ENCODE measurements at places on chromosomes 6 and 20.

DNA sequence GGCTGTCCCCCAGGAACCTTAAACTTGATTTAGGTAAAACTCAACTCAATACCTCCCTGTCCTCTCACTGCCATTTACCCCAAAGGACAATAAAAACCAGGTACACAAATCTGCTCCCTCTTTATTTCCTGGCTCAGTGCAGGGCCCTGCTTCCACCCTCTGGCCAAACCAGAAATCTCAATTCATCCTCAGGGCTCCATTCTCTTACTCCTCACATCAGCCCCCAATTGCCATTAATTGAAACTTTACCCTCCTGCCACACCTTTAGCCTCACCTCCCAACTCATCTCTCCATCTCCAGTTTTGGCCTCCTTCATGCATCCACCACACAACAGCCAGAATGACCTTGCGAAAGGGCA lies 10.5 kb downstream of the ZBTB2 start:
- no peak overlapping the region for H3K27ac ChIP-seq
- H3K27me3 ChIP-seq, result no peaks in the 10 kb centered on the region
- no peak for DNase-seq

- H3K4me3 ChIP-seq, result no peak overlapping the region
- H3K27ac ChIP-seq, result no peak overlapping the region
- DNase-seq, result no peak
- no peaks in the 10 kb centered on the region for H3K27me3 ChIP-seq
- no peaks in the 10 kb centered on the region for H3K4me1 ChIP-seq
Observed at GRCh38 chr6:101266063-101266462, 127.4 kb upstream of the GRIK2 start.

- no peak overlapping the region for H3K27ac ChIP-seq
- H3K27me3 ChIP-seq, result no peaks in the 10 kb centered on the region
- H3K4me3 ChIP-seq, result no peak overlapping the region
- no peaks in the 10 kb centered on the region for H3K4me1 ChIP-seq
Observed at GRCh38 chr6:2661651-2662050, 89.1 kb downstream of the MYLK4 start.

- no peaks in the 10 kb centered on the region for H3K36me3 ChIP-seq
- DNase-seq, result no peak
- H3K27me3 ChIP-seq, result no peaks in the 10 kb centered on the region
- no peaks in the 10 kb centered on the region for H3K4me1 ChIP-seq
- H3K27ac ChIP-seq, result no peak overlapping the region
Observed at GRCh38 chr6:93568169-93568568, 148.8 kb upstream of the EPHA7 start.

DNA sequence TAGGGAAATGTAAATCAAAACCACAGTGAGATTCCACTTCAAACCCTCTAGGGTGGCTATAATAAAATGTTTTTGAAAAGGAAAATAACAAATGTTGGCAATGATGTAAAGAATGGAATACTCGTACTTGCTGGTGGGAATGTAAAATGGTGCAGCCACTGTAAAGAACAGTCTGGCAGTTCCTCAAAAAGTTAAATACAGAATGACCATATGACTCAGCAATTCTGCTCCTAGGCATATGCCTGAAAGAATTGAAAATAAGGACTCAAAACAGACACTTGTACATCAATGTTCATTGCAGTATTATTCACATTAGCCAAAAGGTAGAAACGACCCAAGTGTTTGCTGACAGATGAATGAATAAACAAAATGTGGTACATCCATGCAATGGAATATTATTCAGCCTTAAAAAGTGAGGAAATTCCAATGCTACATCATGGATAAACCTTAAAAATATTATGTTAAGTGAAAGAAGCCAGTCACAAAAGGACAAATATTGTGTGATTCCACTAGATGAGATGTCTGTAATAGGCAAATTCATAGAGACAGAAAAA lies 10.2 kb upstream of the RNF114 start:
- no peaks in the 10 kb centered on the region for H3K36me3 ChIP-seq
- no peak overlapping the region for H3K4me3 ChIP-seq
- H3K27ac ChIP-seq, result no peak overlapping the region
- H3K4me1 ChIP-seq, result peaks cover 3% of the 10 kb centered on the region

GRCh38 chr20:56359212-56360132 lies 698 bp downstream of the FAM210B start:
- H3K36me3 ChIP-seq, result no peaks in the 10 kb centered on the region
- H3K27ac ChIP-seq, result peak overlapping the region; percentile 89
- H3K4me1 ChIP-seq, result peaks cover 16% of the 10 kb centered on the region

DNA sequence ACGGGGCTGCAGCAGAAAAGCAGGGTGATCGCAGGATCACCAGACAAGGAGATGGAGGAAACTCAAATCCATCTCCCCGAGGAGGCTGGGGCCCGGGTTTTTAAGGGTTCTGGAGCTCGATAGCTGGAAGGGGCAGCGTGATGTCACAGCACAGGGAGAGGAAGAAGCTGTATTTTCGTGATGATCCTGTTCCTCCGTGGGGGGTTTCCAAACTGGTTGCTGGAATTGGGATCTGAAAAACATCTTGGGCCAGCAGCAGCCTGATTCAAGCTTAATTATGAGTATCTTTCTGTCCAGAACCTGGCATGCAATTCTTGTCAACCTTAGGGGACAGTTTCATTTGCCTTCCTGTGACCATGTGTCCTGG lies 4.1 kb downstream of the CST7 start:
- no peaks in the 10 kb centered on the region for H3K4me1 ChIP-seq
- H3K4me3 ChIP-seq, result no peak overlapping the region
- H3K36me3 ChIP-seq, result peaks cover 25% of the 10 kb centered on the region
- no peak overlapping the region for H3K27ac ChIP-seq

- DNase-seq, result no peak
- no peak overlapping the region for H3K4me3 ChIP-seq
- H3K4me1 ChIP-seq, result no peaks in the 10 kb centered on the region
- no peaks in the 10 kb centered on the region for H3K36me3 ChIP-seq
Observed at GRCh38 chr6:23511817-23512216, 614.2 kb upstream of the NRSN1 start.

GRCh38 chr6:33847078-33847477 lies 43.3 kb upstream of the MLN start:
- H3K27me3 ChIP-seq, result peaks cover 40% of the 10 kb centered on the region
- H3K4me3 ChIP-seq, result no peak overlapping the region
- DNase-seq, result no peak
- H3K4me1 ChIP-seq, result no peaks in the 10 kb centered on the region
- no peak overlapping the region for H3K27ac ChIP-seq
- no peaks in the 10 kb centered on the region for H3K36me3 ChIP-seq

DNA sequence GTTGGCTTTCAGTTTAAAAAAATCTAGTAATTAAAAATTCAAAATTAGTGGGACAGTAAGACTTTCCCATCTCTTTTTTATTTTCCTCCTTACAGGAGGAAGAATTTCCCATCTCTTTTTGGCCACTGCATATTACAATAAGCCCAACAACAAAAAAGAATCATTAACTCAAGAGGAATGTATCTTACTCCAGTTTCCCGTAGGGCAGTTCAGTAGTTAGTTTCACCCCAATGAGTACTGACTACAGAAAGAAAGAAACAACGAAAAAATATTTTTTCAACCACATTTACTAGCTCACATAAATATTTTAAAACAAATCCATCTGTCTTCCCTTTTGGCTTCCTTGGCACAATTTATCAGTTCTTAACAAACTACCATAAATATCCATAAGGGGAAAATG lies 14.9 kb upstream of the BLOC1S5 start:
- no peaks in the 10 kb centered on the region for H3K36me3 ChIP-seq
- H3K27me3 ChIP-seq, result no peaks in the 10 kb centered on the region
- no peaks in the 10 kb centered on the region for H3K4me1 ChIP-seq
- no peak overlapping the region for H3K4me3 ChIP-seq

GRCh38 chr6:101980924-101981323 lies 587.4 kb downstream of the GRIK2 start:
- no peaks in the 10 kb centered on the region for H3K4me1 ChIP-seq
- H3K4me3 ChIP-seq, result no peak overlapping the region
- no peak overlapping the region for H3K27ac ChIP-seq
- no peak for DNase-seq

GRCh38 chr6:168196385-168196860 lies 117.4 kb upstream of the FRMD1 start:
- no peak overlapping the region for H3K4me3 ChIP-seq
- H3K27me3 ChIP-seq, result no peaks in the 10 kb centered on the region
- no peak for DNase-seq
- H3K4me1 ChIP-seq, result peaks cover 9% of the 10 kb centered on the region
- H3K36me3 ChIP-seq, result no peaks in the 10 kb centered on the region

- H3K4me1 ChIP-seq, result no peaks in the 10 kb centered on the region
- H3K4me3 ChIP-seq, result no peak overlapping the region
- H3K27ac ChIP-seq, result no peak overlapping the region
- no peaks in the 10 kb centered on the region for H3K27me3 ChIP-seq
Observed at GRCh38 chr20:9179867-9180266, 111.0 kb downstream of the PLCB4 start.

DNA sequence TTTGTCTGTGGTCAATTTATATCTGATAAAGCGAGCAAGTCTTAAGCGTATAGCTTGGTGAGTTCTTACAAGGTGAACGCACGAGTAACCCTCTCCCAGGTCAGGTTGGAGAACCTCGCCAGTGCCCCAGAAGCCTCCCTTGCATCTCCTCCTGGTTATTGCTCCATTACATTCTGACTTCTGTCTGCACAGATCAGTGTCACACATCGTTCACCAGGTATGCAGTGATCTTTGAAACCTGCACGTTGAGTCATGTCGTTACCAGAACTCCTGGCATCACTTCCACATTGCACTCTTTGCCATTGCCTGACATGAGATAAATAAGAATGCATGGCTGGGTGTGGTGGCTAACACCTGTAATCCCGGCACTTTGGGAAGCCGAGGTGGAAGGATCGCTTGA lies 44.2 kb downstream of the AKAP12 start:
- H3K27ac ChIP-seq, result peak overlapping the region; percentile 61
- no peaks in the 10 kb centered on the region for H3K36me3 ChIP-seq
- peaks cover 2% of the 10 kb centered on the region for H3K4me1 ChIP-seq
- no peak overlapping the region for H3K4me3 ChIP-seq

GRCh38 chr6:27263886-27264285 lies 16.4 kb downstream of the PRSS16 start:
- H3K27ac ChIP-seq, result no peak overlapping the region
- no peaks in the 10 kb centered on the region for H3K4me1 ChIP-seq
- no peaks in the 10 kb centered on the region for H3K36me3 ChIP-seq
- DNase-seq, result no peak
- H3K27me3 ChIP-seq, result peaks cover 97% of the 10 kb centered on the region
- H3K4me3 ChIP-seq, result no peak overlapping the region

GRCh38 chr20:33281550-33282146 lies 1.4 kb upstream of the BPIFB1 start:
- H3K27ac ChIP-seq, result no peak overlapping the region
- H3K4me1 ChIP-seq, result no peaks in the 10 kb centered on the region
- no peaks in the 10 kb centered on the region for H3K36me3 ChIP-seq

- H3K27me3 ChIP-seq, result no peaks in the 10 kb centered on the region
- H3K4me3 ChIP-seq, result no peak overlapping the region
- DNase-seq, result no peak
- no peak overlapping the region for H3K27ac ChIP-seq
- H3K4me1 ChIP-seq, result no peaks in the 10 kb centered on the region
Observed at GRCh38 chr6:151441390-151442166, 10.3 kb downstream of the RMND1 start.

DNA sequence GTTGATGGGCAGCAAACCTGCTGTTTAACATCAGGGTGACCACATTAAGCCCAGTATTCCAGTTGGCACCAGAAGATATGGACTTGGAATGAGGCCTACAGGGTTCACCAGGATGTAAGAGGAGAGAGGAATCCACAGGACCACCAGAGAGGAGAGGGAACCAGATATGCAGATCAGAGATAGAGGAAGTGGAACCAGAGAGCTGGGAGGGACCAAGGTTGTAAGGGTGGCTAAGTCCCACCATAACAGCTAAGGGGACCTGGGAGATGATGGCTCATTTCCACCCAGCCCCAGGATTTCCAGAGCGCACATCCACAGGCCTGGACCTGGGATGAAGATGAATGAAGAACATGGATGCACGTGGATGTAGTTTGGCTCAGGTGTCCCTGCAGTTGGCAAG lies 11.1 kb downstream of the BTN2A1 start:
- no peaks in the 10 kb centered on the region for H3K27me3 ChIP-seq
- no peak overlapping the region for H3K4me3 ChIP-seq
- DNase-seq, result no peak
- H3K27ac ChIP-seq, result no peak overlapping the region
- H3K4me1 ChIP-seq, result no peaks in the 10 kb centered on the region

DNA sequence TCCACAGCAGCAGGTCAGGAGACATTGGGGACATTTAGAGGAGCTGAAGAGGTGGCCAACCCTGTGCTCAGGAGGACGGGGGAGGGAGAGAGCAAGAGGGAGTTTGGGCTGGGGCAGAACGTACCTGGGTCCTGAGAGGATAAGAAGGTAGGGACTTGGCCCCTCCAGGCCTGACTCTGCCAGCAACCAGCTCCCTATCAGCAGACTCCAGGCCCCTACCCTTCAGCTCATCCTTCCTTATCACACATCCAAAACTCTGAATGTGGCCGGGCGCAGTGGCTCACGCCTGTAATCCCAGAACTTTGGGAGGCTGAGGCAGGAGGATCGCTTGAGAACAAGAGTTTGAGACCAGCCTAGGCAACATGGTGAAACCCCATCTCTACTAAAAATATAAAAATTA lies 5.0 kb downstream of the STMN3 start:
- H3K27ac ChIP-seq, result no peak overlapping the region
- DNase-seq, result no peak
- H3K4me1 ChIP-seq, result peaks cover 22% of the 10 kb centered on the region
- H3K4me3 ChIP-seq, result no peak overlapping the region
- no peaks in the 10 kb centered on the region for H3K27me3 ChIP-seq

GRCh38 chr20:3420211-3420707 lies 12.8 kb upstream of the DNAAF9 start:
- peak overlapping the region; percentile 32 for H3K27ac ChIP-seq
- no peak overlapping the region for H3K4me3 ChIP-seq
- H3K27me3 ChIP-seq, result no peaks in the 10 kb centered on the region
- no peaks in the 10 kb centered on the region for H3K4me1 ChIP-seq
- DNase-seq, result no peak

GRCh38 chr6:32622545-32623401 lies 14.4 kb upstream of the HLA-DQA1 start:
- H3K27ac ChIP-seq, result peak overlapping the region; percentile 46
- H3K4me3 ChIP-seq, result no peak overlapping the region
- DNase-seq, result no peak
- H3K4me1 ChIP-seq, result no peaks in the 10 kb centered on the region

Data from esophagus squamous epithelium (tissue), 5 donors.